ENCODE measurements at places on chromosomes 2 and 18.

- no peak for DNase-seq
These were observed 91.1 kb downstream of the ACTR3 start for GRCh38 chr2:113980946-113981345.

DNA sequence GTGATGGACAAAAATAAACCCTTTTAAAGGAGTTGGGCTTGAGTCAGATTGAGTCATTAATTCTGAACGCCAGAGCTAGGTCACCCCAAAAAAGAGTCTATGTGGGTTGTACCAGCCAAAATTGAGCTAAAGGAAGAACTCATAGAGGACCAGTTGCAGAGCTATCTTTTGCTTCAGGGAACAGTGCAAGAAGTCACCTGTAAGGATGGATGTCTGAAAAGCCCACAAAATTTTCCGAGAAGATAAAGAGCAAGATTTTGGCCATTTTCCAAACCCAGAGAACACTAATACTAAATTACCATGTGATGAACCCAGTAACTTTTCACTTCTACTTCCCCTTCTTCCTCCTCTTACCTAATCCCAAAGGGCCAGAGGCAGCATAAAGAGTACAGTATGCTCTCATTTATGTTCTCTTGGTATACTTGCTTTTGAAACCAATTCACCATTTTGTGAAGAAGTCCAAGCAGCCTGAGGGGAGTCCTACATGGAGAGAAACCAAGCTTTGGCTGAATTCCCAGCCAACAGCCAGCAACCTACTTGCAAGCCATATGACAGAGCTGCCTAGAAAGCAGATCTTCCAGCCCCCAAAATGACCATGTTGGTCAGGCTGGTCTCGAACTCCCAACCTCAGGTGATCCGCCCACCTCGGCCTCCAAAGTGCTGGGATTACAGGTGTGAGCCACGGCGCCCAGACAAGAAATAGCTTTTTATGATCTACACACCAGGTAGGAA lies 551.7 kb downstream of the SATB2 start:
- DNase-seq = no peak

DNA sequence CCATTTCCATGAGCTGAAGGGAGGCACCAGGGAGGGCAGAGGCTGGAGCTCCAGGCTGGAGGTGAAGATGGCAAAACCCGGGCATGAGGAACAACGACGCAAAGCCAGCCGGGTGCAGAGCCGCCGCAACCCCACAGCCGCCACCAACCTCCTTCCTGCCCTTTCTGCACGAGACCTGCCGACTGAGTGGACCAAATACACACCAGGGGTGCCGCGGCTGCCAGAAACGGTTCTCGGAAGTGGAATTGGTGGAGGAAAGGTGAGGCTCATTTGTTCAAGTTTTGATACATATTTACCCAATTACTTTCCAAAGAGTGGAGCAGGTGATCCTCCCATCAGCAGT lies 8.4 kb upstream of the CIDEA start:
- DNase-seq = no peak

DNA sequence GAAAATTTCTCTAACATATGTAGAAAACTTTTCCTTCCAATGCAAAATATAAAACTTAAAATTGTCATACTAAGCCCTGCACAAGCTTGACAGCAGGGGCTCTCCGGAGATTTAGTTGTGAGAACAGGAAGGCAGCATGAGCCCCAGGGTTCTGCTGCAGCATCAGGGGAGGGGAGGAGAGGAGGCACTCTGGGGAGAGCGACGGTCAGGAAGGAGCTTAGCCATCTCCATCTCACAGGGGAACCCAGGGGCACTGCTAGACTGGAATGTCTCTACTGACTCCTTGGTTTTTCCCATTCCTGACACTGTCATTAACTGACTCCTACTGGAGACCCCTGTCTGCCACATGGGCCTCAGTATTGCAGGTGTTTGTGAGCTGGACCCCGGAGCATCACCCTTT lies 123.6 kb downstream of the GPR39 start:
- DNase-seq = no peak

GRCh38 chr2:69797235-69797634 lies 32.2 kb upstream of the GMCL1 start:
- DNase-seq = no peak

DNA sequence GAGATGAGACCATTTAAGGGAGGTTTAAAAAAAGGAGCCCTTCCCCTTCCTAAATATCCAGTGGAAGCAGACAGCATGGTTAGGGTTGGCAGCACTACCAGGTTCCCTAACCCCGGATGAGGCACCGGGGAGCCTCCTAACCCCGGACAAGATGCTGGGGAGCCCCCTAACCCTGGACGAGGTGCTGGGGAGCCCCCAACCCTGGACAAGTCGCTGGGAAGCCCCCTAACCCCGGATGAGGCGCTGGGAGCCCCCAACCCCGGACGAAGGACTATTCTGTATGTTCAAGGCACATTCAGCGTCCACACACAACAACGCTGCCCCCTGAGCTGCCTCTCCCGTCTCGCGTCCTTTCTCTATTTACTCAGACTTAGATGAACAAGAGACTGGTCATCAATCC lies 51.9 kb downstream of the ANKMY1 start:
- DNase-seq = no peak

DNA sequence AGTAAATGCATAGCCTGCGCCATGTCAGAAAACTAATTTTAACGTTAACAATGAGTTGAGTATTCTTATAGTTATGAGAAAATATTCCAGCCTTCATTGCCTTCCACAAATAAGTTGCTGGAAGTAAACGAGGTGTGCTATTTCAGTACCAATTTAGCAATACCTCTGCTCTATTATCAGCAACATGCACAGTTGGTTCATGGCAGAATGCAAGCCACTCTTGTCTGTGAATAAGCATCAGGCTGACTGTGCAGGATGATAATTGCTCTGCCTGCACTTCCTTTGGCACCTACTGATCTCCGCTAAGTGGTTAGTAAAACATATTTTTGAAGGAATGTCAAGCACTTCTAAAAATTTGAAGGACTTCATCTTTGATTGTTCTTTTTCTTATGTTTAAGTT lies 261.9 kb upstream of the SIX3 start:
- DNase-seq = no peak

DNA sequence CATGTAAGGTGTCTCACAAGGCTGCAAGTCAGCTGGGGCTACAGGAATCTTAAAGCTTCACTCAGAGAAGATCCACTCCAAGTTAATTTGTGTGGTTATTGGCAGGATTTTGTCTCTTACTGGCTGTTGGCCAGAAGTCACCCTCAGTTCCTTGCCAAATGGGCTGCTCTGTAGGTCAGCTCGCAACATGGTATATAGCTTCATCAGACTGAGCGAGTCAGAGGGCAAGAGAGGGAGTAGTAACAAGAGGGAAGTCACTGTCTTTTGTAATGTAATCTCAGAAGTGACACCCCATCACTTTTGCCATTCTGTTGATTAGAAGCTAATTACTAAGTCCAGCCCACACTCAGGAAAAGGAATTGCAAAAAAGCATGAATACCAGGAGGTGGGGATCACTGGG lies 119.5 kb downstream of the LRRTM1 start:
- DNase-seq = no peak

- DNase-seq = no peak
These were observed 29.8 kb downstream of the PXDN start for GRCh38 chr2:1714291-1715064.

GRCh38 chr2:43255296-43255910 lies 29.0 kb upstream of the ZFP36L2 start:
- no peak for DNase-seq

DNA sequence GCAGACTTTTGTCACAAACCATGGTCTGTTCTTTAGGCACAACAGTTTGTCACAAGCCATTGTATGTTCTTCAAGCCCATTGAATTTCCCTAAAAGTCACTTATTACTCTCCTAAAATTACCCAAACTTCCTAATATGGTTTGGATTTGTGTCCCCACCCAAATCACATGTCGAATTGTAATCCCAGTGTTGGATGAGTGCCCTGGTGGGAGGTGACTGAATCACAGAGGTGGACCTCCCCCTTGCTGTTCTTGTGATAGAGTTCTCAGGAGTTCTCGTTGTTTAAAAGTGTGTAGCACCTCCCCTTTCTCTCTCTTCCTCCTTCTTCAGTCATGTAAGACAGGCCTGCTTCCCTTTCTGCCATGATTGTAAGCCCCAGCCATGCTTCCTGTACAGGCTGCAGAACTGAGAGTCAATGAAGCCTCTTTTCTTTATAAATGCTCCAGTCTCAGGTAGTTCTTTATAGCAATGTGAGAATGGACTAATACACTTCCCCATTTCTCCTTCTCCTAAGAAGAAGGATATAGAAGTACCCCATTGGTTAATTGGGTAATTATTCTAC lies 11.2 kb upstream of the GYPC start:
- no peak for DNase-seq

DNA sequence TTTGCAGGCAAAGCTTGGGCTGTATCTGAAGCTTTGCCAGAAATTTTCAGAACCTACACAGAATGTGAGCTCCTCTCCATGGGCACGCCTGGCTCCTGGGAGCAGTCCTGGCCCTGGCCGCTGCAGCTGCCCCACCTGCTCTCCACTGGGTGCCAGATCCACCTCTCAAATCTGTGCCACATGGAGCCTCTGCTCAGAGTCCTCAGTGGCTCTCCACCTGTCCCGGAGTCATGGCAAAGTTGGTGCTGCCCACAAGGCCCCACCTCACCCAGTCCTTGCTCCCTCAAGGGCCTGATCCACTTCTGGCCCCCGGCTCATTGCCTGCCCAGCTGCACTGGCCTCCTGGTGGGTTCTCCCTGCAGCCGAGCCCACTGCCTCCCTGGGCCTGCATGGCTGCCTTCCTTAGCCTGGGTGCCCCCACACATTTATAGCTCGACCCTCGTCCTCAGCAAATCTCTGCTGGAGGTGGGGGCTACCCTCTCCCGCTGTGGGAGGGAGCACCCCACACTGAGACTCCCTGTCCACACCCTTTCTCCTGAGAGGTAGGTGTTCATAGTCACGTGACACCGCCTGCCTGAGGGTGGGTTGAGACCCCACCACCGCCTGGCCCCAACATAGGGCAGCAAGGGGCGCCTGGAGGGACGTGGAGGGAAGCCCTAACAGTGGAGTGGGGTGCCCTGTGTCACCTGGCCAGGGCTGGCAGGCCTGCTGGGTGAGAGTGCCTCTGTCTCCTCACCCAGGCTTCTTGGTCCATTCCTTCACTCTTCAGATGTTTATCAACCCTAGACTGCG lies 224.1 kb downstream of the SH3RF3 start:
- DNase-seq = no peak

- DNase-seq = no peak
These were observed 6.1 kb downstream of the CRACDL start for GRCh38 chr2:98929920-98930319.

DNA sequence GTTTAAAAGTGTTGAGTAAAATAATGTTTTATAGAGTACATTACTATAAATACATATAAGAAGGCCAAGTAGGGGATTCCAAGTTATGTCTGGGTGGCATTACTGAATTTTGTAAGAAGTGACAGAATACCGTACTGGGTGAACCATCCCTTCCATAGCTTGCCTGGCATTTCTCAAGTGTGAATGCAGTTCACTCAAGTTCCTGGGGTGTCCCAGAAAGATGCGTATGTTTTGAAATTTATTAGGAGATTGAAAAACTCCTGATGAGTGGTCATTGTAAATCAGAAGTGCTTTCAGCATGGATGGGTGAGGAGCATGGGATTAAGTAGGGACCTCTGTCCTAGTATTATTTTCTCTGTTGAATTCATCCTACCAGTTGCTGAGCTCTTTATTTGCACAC lies 103.2 kb downstream of the VAPA start:
- DNase-seq = no peak

GRCh38 chr2:202773301-202773973 lies 98.1 kb downstream of the ICA1L start:
- no peak for DNase-seq

- DNase-seq = no peak
These were observed 22.6 kb upstream of the CYP1B1 start for GRCh38 chr2:38098421-38099098.

DNA sequence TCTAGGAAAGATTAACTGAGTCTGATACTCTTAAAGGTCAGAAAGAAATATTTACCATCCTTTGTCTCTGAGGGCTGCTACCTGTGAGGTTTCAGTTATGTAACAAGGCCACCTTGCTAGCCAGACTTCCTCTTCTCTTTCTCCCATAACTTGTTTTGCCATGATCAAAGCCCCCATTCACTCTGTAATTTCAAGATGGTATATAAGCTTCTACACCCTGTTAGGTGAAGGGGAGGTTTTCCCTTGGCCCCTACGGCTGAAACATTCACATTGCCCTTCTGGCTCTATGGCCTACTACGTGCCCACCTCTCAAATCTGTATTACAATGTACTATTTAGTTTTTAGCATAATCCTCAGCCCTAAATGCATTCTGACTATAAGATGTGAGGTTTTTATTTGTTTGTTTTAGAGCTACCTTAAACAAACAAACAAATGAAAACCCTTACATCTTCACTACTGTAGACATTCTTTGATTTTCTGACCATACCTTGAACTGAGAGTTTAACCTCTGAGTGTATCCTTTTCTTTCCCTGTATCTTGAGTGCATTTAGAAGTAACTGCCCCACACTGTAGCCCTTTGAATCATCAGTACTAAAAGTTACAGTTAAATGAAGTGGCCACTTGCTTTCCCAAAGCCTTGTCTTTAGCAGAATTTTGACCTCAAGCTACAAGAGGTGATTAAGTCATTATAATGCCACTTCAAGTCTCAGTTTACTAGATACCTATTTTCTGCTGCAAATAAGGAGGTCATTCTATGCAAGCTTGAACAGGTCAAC lies 332.2 kb downstream of the SOCS6 start:
- DNase-seq = no peak

DNA sequence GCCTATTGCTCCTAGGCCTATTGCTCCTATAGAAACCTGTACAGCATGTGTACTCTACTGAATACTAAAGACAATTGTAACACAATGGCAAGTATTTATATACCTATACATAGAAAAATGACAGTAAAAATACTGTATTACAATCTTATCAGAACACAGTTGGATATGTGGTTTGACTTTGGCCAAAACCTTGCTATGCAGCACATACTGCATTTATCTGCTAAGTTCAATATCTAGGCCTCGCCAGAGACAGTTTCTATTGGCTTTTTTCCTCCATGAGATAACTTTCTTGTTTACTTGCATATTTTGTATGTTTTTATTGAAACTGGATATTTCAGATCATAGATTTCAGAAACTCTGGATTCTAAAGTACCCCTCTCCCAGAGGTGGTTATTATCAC lies 19.3 kb upstream of the TMEM87B start:
- no peak for DNase-seq

GRCh38 chr2:236904389-236905263 lies 181.1 kb upstream of the COPS8 start:
- DNase-seq = peak; percentile 39

GRCh38 chr2:43328133-43328532 lies 101.7 kb upstream of the ZFP36L2 start:
- DNase-seq = peak; percentile 74

GRCh38 chr2:47309952-47310800 lies 92.8 kb upstream of the MSH2 start:
- DNase-seq = no peak

- no peak for DNase-seq
These were observed 39.7 kb downstream of the CDCA7 start for GRCh38 chr2:173394091-173394974.

- no peak for DNase-seq
These were observed 275.3 kb upstream of the SLC14A2 start for GRCh38 chr18:45339810-45340550.

- no peak for DNase-seq
These were observed 523.3 kb downstream of the CMPK2 start for GRCh38 chr2:6342273-6342920.

Measured in NCI-H446 treated with DMSO at 0.1 percent for 48 hours (cell line).